ENCODE measurements at places on chromosomes 13 and 19.

DNA sequence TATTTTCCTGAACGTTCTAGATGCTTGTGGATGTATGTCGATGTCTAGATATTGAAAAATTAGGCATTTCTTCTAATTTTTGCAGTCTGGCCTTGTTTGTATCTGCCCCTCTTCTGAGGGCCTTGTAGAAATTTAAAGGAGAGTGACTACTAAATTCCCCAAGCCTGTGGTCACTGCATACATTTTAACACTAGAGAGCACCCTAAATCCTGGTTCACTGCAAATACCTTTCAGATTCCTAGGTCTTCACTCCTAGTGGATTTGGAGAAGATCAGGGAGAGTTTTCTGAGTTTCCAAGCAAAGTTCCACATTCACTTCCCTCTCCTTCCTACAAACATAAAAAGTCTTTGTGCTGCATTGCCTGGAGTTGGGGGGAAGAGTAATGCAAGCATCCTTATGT, 1272.5 kb downstream of the OLFM4 start:
- DNase-seq = no peak

DNA sequence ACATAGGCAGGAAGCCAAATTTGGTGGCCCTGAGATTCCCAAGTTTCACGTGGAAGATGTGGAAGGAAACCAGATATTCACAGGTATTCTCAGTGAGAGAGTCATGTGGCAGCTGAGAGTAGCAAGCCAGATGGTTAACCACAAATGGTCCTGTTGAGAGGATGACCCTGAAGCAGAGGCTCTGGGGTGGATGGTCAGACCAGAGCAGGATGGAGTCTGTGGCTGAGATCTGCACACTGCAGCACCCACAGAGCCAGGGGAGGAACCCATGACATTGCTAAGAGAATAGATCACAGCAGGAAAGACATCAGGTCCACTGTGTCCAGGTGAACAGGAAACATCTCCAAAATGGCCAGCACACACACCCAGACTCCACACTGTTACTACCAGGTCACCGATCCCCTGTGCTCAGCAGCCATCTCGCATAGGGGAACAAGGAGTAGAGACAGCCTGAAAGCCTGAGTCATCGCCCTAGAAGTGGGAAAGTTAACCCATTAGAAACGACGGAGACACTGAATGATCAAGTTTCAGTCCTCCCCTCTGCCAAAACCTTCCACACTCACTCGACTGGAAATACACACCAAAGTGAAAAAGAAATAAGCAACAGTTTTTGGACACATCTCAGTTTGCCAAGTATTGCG, 160.0 kb downstream of the RBM26 start:
- no peak for DNase-seq

DNA sequence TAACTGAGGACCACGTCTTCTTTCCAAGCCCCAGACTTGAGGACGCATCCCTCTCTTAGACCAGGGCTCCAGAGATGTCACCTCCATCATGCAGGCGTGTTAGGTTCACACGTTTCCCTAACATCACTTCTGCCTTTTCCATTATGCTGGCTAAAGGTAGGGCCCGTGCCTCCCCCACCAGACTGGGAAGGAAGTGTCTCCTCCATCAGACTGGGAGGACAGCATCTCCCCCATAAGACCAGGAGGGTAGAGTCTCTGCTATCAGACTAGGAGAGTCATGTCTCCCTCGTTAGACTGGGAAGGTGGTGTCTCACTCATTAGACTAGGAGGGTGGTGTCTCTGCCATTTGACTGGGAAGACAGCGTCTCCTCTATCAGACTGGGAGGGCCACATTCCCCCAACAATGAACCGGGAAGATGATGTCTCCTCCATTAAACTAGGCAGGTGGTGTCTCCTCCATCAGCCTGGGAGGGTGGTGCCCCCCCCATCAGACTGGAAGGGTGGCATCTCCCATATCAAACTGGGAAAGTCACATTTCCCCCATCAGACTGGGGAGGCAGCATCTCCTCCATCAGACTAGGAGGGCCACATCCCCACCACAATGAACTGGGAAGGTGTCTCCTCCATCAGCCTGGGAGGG, 18.1 kb upstream of the SPC24 start:
- DNase-seq = no peak

DNA sequence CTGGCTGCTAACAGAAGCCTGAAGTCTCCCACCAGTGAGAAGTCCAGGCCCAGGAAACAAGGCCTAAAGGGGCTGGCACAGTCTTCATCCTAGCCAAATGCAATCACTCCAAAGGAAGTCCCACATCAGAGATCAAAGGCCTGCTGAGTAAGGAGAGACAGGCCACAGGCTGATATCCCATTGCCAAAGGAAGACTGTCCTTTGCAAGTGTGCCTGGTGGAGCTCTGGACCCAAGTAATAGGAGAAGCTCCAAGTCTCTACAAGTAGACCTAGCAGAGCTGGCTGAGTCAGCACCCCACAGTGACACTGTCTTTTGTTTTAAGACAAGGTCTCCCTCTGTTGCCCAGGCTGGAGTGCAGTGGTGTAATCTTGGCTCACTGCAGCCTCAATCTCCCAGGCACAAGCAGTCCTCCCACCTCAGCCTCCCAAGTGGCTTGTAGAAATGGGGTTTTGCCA, 4.5 kb downstream of the DBP start:
- no peak for DNase-seq

GRCh38 chr13:19606737-19607136, 26.7 kb upstream of the MPHOSPH8 start:
- no peak for DNase-seq

DNA sequence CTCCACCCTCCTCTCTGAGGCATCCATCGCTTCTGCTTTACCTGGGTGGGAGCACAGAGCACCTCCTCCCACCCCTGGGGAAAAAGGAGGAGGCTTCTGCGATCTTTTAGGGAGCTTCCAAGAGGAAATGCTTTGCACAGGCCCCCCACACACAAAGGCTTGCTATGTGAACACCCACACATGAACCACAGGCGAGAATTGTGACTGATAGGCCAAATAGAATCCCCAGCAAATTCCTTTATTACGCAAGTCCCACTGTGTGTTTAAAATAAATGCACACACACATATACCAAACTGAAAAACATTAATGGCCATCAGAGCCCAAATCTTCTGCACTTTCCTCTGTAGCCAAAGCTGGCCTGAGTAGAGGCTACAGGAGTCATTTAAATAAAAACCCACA, 50.6 kb downstream of the HSPH1 start:
- DNase-seq = no peak

GRCh38 chr13:65597839-65598818, 1632.0 kb downstream of the PCDH9 start:
- DNase-seq = no peak

- no peak for DNase-seq
Measured at GRCh38 chr19:37635076-37636056, 19.9 kb downstream of the ZFP30 start.

DNA sequence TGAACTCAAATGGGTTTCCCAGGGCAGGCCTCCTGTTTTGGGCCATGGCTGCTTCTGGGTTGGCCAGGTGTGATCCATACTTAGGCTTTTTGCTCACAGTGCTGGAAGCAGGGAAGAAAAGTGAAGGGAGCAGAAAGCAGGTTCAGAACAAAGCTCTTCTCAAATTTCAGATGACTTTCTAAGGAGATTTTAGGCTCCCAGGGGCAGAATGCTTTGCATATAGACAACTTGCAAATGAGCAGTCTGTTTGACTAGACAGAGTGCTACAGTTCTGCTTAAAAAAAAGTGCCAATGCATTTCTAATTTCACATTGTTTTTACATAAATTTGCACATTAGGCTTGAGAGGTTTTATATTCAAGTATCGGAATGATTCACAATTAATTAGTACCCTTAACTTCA, 2.6 kb upstream of the SLC10A2 start:
- no peak for DNase-seq

DNA sequence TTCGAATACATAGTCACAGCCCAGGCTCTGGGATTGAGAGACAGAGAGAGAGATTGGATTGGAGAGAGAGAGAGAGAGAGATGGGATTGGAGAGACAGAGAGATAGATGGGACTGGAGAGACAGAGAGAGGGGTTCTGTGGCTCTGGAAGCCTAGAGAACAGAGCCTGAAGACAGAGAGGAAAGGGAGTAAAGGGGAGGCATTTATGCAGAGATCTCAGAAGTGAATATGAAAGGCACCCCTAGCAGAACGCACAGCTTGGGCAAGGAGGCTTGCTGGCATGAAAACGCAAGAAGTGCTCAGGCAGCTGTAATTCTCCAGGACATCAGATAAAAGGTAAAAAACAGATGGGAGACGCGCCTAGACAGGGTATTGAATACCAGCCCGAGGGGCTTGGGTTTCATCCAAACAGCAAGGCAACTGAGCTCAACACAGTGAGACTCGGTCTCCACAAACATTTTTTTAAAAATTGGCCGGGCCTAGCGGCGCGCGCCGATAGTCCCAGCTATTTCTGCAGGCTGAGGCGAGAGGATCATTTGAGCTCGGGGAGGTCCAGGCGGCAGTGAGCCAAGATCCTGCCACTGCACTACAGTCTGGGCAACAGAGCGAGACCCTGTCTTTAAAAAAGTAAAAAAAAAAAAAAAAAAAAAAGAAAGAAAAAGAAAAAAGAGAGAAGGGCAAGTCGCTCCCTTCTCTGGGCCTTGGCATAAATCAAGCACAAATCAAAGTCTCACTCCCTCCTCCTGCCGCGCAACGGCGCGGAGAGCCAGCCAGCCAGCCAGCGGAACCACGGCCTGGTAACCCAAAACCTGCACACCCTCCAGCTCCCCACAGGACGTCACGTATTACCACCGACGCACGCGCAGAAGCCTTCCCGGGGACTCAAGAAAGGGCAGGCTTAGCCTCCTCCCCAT, 774 bp upstream of the PPP2R1A start:
- no peak for DNase-seq

DNA sequence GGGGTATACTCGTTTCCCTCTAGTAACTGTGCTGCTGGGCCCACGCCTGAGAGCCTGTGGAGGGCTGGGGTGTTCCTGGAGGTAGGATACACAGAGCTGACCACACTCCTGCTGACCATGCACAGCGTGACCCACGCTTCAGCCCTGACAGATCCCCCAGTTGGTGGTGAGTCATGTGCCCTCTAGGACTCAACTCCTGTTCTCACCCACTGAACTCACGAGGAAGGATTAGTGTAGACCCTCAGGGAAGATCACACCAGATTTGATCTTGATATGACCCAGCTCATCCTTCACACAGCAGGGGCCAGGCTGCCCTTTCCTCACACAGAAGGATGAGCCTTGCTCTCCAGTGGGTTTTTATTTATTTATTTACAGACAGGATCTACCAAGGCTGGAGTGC, 13.3 kb upstream of the ACP7 start:
- DNase-seq = no peak

DNA sequence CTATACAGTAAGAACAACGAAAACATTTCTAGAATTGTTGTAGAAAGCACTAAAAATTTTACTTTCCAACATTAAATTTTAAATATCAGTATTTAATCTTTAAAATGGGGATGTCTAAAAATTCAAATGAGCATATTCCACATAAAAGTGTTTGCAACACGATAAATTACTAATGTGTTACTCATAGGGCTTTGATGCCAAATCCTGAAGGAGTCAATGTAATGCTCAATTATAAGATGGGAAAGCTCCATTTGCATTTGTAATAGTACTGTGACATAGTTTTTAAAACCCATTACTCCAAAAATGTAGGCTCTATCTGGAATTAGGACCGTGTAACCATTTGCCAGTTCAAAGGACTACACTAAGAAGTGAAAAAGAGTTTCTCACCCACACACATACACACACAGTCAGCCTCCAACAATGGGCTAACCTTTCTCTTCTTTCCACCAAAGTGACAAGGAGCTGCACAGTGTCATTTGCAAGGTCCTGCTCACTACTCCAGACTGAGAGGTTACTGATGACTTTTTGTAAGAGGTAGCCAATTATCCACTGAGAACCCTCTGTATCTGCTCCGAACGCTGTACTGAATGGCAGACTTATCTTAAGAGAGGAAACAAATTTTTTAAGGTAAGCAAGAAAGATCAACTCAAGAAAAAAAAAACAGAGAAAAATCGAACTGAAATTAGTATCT, 26.1 kb upstream of the EEF1AKMT1 start:
- no peak for DNase-seq

- DNase-seq = no peak
Measured at GRCh38 chr19:54877471-54877870, 3.4 kb downstream of the FCAR start.

- peak; percentile 95 for DNase-seq
Measured at GRCh38 chr19:13151605-13152355, 1.6 kb downstream of the IER2 start.

GRCh38 chr19:55442372-55442961, 633 bp downstream of the SHISA7 start:
- DNase-seq = no peak
